ENCODE measurements at places on chromosomes 3 and 15.

- no peak for DNase-seq
Measured at GRCh38 chr3:190044142-190044541, 76.6 kb downstream of the P3H2 start.

DNA sequence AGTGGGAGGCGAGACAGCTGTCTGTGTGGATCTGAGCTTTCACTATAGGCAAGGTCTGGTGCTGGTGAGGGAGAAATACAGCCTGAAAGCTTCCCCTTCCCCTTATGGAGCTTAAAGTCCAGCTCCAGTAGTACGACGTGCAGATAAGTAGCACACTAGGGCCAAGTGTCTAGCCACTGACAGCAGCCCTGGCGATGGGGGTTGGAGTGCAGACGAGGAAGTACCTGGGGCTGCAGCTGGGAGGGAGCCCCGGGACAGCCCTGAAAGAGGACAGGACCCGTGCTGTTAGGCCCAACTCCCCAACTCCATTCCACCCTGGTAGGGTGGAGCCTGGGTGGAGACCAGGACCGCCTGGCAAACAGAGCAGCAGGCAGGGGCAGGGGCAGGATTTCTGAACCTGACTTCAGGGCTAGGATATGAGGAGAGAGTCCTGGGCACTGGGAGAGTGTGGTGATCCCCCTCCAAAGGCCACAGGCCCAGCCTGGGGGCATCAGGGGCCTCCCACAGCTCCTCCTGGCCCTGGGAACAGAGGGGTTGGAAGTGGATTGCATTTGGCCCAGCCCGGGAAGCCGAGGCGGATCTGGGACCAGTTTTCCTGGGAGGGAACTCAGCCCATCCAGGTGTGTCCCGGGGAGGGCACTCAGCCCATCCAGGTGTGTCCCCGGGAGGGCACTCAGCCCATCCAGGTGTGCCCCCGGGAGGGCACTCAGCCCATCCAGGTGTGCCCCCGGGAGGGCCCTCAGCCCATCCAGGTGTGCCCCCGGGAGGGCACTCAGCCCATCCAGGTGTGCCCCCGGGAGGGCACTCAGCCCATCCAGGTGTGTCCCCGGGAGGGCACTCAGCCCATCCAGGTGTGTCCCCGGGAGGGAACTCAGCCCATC is 42.8 kb downstream of the BDH1 start:
- DNase-seq, result no peak

GRCh38 chr3:106212665-106213222 is 343.9 kb upstream of the CBLB start:
- DNase-seq, result no peak

- DNase-seq, result no peak
Measured at GRCh38 chr15:66417736-66418135, 31.0 kb downstream of the MAP2K1 start.

DNA sequence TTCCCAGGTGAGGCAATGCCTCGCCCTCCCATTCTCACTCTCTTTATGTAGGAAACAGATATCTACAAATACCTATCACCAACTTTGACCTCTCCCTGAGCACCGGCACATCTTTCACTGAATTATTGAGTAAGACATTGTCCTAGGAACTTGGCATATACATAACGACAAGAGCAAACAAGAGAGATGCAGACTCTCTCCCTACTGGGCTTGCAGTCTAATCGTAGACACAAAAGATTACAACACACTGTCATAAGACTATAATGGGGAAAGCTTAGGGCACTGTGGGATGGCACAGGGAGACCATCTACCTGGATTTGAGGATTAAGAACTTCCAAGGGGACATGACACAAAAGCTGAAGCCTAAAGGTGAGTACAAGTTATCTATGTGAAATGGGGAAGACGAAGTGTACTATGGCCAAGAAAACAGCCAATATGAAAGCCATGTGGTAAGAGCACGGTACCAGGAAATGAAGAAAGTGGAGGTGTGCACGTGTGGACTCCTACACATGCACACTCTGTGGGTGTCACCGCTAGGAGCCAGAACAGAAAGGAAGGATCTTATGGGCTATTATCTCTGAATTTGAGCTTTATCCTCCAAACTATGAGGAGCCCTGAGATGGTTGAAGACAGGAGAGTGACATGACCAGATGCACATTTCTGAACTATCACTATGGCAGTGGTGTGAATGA is 218.8 kb upstream of the STRIT1 start:
- DNase-seq, result no peak

DNA sequence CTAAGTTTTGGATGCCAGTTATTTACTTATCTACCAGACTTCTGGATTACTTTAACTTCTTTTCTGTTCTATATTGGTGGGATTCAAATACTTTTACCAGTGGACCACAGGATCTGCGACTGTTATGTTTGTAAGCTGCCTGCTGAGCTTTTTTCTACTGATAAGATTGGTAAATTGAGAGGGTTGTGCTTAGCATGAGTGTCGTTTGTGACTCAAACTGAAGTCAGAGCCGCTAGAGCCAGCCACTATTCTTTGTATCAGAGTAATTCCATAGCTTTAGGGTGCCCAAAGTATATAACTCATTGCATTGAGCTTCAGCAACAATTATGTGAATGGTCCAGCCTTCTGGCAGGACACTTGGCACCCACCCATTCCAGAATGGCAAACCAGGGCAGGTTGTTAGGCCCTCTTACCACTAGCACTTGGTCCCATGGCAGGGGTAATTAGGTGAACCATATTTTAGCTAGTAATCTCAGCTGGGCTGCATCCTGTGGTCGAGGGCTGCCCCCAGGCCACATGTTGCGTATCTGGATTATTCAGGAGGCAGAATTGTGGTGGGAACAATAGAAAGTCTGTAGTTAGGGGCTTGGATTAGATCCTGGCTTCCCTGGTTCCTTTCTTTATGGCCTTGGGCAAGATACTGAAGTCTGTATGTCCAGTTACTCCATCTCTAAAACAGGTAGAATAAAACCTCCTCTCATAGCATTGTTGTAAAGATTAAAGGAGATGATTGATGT is 6.0 kb downstream of the PLCL2 start:
- DNase-seq, result no peak

DNA sequence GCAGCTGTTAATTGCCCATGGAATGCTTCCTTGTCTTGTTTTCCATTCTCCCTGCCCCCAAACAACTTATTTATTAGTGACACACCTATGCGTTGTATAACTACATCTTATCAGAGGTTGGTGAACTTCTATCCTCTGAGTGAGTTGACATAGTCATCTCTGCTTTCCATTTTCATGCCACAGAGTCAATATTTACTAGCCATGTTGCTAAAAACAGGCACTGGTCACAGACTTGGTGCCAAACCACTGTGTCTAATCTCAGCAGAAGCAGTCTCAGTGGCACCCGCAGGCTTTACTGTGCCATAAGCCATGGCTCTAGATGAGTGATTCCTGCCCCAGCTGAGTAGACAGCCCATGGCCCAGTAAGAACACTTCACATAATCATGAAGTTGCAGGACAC is 26.5 kb downstream of the DAPK2 start:
- DNase-seq, result peak; percentile 25

DNA sequence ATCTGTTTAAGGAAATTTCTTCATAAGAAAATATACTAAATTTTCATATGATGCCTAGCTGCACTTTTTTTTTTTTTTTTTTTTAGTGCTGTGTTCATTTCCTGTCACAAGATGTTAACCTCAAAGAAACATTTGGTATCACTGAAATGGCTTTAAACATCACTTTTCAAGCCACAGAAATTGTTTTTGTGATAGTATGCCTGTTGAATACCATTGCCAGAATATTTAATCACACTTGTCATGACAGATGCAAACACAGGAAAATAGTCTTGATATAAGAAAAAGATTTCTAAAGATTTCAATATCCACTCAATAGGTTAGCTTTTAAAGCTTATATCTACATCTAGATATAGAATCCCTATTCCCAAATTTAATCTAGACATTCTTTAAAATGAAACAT is 608.5 kb upstream of the AGTR1 start:
- DNase-seq, result no peak

GRCh38 chr15:90087454-90088154 is 14.7 kb downstream of the IDH2 start:
- DNase-seq, result peak; percentile 62

DNA sequence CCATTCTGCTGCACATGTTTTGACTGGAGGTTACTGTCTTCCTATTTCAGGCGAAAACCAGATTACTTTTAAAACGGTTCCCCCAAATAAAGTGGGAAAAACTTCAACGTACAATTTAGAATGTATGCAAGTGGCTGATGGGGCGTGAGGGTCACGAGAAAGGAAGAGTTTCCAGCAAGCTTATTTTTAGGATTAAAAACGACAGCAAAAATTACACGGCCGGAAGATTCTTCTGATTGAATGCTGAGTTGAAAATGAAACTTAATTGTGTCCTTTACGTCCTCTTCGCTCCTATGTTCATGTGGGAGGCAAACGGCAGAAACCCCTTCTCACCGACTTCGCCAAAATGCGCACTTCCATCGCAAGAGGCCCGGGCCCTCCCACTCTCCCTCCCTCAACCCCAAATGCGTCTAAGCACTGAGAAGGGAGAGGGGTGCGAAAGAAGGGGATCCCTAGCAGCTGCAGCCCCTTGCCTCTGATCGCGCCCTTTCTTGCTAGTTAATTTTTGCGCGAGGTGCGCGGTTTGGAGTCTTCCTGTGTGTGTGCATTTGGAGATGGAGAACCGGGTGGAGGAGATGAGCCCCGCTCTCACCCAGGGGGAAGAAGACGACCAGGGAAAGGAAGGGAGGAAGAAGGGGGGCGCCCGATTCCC is 656 bp downstream of the CD47 start:
- peak; percentile 53 for DNase-seq

Measured in dermis blood vessel endothelial cell (primary cell).